ENCODE measurements at places on chromosomes 3 and 15.

- DNase-seq = peak; percentile 57
Measured at GRCh38 chr3:15557511-15557946, 36.0 kb upstream of the COLQ start.

DNA sequence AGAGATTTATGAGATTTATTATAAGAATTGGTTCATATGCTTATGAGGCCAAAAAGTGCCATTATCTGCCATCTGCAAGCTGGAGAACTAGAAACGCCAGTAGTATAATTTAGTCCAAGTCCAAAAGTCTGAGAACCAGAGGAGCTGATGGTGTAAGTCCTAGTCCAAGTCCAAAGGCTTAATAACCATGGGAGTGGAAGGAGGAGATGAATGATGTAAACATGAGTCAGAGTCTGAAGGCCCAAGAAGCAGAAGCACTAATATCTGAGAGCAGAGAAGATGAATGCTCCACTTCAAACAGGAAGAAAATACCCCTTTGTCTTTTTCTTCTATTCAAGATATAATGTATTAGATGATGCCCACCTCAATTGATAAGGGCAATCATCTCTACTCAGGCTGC, 185.7 kb downstream of the CGGBP1 start:
- DNase-seq = no peak

DNA sequence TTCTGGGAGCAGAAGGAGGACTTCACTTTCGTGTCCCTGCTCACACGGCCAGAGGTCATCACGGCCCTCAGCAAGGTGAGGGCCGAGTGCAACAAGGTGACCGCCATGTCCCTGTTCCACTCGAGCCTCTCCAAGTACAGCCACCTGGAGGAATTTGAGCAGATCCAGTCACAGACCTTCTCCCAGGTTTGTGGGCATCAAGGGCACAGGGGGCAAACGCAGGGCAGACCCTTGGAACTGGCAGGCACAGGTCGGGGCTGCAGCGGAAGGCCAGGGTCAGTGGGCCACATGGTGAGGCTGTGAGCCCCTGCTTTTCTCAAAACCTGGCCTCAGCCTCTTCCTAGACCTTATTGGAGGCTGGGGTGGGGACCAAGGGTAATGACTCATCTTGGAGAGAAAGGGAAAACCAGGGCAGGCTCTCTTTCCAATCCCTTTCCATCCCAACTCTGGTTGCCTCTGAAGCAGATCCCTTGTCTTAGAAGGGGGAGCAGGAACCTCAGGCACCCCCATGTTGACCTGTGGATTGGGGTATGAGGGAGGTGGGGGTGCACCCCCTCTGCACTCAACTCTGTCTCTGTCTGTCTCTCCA, 29.5 kb downstream of the DNAH1 start:
- no peak for DNase-seq

- DNase-seq = peak; percentile 36
Measured at GRCh38 chr15:84598993-84599392, 1.8 kb upstream of the ZSCAN2 start.

- no peak for DNase-seq
Measured at GRCh38 chr3:45596290-45596791, 1.8 kb downstream of the LIMD1 start.

DNA sequence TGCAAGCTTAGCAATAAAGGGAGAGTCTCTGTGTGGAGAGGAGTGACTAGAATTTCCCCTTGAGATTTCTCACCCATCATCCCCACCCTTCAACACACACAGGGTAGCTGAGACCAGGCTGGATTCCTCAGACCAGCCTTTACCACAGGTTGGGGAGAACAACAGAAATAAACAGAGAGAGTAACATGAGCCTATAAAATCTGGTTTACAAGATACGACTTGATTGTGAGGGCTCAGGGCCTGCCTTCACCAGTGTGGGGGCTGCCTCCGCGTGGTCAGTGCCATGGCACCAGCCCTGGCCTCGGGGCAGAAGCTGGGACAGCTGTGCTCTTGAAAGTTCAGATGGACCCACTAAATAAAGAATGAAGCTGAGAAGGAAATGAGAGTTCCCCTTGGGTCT, 14.6 kb upstream of the MAGEF1 start:
- DNase-seq = no peak

DNA sequence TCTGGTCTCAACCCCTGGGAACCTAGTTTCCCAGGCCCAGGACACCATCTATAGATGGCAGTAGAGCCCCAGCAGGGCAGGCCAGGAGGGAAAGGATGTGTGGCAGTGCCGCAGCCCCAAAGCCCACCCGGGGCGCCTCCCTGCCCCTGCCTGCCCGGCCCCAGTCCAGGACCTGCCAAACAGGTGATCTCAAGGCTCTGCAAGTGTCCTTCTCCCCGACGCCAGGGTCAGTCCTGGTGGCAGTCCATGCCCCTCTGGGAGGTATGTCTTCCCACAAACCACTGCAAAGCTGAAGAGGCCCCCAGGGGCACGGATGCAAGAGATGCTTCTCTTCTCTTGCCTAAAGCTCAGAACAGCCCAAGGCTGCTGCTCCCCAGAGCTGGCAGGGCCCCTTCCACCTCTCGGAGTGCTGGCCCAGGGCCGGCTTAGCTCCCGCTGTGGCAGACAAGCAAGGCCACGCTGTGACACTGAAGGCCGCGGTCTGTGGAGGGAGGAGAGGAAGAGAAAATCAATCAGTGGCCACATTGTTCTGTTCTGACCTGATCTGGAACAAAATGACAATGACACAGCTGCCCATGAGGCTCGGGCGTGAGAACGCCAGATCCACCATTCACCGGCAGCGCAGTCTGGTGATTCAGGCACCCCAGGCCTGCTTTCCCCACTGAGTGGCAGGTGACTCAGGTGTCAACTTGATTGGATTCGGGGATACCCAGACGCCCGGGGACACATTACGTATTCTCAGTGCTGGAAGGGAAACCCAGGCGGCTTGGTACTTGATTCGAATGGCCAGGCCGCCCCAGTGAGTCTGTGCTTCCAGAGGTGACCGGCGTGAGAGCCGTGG, 34.0 kb downstream of the KLHL25 start:
- no peak for DNase-seq

DNA sequence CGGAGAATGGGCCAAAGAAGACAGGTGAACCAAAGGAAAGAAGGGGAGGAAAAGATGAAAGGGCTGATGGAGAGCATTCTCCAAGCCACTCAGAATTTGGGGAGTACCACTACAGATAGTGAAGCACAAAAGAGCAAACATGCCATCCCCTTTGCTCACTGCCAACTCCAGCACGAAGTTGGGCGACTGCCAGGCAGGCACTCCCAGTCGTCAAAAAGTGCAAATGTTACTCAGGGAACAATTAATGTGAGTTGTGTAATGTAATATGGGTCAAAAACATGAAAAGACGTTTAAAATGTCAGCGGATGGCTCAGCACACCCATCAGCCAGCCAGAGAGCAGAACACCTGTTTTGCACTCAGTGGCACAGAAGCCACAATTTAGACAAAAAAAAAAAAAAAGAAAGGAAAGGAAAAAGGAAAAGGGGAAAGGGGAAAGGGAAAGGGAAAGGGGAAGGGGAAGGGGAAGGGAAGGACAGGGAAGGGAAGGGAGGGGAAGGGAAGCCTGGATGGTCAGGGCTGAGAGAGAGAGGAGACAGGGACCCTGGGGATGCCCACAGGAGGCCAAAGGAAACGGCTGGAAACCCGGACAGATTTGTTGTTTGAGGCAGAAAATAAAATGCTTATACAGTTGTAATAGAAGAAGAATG, 82.7 kb downstream of the COL8A1 start:
- DNase-seq = no peak

GRCh38 chr3:159028706-159029105, 226.9 kb downstream of the MFSD1 start:
- DNase-seq = no peak

DNA sequence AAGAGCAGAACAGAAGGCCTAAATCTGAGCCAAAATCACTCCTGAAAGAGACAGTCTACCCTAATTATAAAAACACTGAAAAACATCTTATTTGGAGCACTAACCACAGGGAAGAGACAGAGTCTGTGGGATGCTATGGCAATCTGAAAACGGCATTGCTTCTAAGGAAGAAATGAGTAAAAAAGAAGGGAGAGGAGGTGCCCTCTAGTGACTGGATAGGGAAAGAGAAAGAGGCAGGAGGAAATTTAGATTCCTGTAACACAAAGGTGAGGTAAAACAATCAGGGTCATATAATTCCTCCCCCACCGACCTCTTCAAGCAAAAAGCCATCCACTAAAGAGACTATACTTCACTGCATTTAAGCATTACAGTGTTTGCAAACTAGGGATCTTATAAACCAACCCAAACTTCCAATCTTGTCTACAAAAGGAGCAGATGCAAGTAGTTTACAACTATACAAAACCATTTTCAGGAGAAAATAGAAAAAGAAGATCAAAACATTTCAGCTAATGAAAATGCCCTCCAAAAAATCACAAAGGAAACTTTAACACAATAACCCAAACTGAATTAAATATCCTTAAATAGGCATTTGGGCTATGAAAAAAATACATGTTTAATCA, 32.6 kb downstream of the HACD2 start:
- DNase-seq = no peak
